D341Med (cell line): ENCODE measurements at places on chromosomes 13 and 19.

DNA sequence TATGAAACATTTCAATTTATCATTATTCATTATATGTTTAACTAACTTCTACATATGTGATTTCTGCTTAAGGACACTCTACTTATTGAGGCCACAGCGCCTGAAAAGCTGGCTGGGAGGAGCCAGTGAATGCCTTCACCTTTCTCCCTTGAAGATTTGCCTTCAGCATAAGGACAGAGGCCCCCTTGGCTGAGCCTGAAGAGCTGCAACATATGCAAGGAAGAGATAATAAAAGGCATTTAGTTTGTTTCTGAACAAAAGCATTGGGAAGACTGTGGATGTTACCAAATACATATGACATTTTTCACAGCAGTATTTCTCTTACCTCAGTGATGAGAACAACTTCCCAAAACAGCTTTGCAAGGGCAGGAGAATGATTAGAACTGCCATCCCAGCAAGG, 92.1 kb downstream of the ABCC4 start:
- DNase-seq = no peak

- DNase-seq = peak; percentile 56
Measured at GRCh38 chr19:38452430-38453366, 19.2 kb downstream of the RYR1 start.

DNA sequence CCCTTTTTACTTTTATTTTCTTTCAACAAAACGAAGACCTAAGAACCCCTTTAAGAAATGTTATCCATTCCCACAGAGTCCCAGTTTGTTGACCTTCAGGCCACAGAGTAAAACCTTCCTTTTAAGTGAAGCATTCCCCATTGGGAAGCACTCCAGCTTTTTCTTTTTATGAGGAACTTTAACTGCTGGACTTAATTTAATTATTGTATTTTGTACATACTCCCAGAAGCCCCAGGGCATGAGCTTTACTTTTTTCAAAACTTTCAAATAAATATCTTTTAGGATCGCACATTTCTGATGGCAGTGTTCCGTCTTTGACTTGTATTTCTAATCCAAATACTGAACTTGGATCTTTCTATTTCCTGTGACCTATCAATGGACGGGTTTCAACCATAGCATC, 68.9 kb downstream of the ZIC5 start:
- no peak for DNase-seq

GRCh38 chr19:19214892-19215291, 3.1 kb downstream of the NCAN start:
- DNase-seq = no peak

- DNase-seq = no peak
Measured at GRCh38 chr19:32881766-32882165, 12.2 kb upstream of the SLC7A9 start.

GRCh38 chr19:5436106-5436947, 18.9 kb upstream of the ZNRF4 start:
- DNase-seq = peak; percentile 100

GRCh38 chr19:42455621-42456081, 12.9 kb upstream of the CXCL17 start:
- DNase-seq = no peak

DNA sequence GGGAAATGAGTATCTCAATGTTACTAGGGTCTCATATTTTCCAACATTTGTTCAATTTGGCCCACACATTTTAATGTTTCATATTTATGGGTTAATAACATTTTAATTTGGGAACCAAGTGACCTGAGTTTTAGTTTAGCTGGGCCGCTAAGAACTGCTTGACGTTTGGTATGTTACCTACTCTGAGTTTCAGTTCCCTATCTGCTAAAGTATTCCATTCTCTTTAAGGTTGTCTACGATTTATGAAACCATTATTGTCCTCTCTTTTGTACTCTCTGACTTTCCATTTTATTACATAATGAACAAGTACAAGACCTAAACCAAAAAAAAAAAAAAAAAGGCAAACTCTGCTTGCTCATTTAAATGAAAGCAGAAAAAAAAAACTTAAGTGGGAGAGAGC, 89.9 kb downstream of the FGF14 start:
- no peak for DNase-seq

DNA sequence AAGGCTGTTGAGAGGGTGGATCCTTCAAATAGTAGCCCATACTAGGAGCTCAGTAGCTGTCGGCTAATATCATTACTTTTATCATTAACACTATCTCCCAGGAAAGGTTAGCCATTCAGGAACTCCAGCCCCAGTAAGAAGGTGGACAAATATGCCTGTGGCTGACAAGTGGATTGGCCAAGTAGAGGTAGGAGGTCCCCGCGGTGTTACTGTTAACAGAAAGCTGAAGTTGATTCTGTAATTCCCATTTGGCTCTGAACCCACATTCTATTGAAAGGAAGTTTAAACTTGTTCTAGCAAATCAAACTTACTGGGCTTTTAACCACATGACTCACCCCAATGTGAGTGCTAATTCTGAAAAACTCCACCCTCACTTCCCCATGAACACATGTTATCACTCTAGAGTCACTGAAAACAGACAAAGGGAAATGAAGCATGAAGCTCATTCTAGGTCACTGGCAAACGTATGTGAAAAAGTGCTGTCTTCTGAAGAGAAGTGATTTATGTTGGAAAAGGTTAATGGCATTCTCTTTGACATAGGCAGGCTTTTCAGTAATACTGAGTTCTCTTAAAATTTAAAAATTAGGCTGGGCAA, 273.5 kb downstream of the FGF14 start:
- DNase-seq = no peak

DNA sequence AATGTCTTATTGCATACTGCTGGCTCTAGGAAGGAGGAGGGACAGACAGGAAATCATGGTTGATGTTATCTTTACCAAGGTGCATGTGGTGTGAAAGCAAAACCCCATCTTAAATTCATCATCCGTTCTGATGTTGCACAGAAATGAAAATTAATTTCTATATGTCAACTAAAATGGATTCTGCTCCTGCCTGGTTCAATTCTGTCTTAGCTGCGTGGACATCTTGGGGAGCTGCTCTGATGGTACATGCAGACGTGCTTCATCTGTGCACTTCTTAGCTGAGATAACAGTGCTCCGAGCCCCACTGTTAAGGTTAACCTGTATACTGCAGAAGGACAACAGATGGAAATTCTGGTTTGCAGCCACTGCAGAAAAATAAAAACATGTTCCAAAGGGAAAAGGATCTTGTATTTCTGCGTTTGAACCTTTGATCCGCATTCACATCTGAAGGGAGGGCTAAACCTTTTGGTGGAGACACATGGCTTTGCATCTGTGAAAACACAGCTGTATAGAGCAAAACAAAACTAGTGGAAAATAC, 155.6 kb downstream of the TM9SF2 start:
- no peak for DNase-seq

GRCh38 chr13:45538382-45538781, 73.6 kb downstream of the COG3 start:
- no peak for DNase-seq

DNA sequence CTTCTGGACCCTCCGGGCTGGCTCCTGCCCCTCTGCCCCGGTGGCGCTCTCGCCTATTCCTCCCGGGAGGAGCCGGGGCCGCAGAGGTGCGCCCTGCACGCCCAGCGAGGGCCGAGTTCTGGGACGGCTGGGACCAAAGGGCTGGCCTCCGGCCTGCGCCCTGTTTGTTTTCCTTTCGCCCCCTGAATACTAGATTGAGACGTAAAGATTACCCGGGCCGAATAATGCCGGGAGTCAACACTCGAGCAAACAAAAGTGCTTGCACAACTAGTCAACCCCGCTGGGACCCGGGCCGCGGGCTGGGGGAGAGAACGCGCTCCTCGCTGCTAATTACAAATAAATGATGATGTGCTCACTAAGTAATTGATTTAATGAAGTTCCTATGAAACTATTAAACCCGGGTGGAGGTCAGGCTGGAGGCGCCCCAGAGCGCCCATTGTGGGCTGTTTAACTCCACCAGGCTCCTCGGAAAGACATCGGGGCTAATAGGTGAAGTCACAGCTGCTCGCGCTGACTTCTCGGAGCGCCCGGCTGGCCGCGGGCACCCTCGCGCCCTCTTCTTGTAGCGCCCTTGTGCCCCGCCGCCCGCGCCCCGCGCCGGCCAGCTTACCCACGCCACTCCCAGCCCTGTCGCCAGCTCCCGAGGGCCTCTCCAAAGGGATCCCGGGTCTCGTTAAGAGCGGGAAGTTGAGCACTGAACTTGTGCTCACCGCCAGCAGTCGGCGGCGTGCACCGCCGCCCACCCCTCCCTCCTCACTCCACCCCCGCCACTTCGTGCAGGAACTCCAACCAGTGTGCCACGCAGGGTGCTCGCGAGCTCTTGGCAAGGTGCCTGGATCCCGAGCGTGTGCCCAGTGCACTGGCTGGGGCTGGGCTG, 14.9 kb downstream of the ZIC5 start:
- no peak for DNase-seq

GRCh38 chr13:48978942-48979601, 3.4 kb downstream of the FNDC3A start:
- no peak for DNase-seq

DNA sequence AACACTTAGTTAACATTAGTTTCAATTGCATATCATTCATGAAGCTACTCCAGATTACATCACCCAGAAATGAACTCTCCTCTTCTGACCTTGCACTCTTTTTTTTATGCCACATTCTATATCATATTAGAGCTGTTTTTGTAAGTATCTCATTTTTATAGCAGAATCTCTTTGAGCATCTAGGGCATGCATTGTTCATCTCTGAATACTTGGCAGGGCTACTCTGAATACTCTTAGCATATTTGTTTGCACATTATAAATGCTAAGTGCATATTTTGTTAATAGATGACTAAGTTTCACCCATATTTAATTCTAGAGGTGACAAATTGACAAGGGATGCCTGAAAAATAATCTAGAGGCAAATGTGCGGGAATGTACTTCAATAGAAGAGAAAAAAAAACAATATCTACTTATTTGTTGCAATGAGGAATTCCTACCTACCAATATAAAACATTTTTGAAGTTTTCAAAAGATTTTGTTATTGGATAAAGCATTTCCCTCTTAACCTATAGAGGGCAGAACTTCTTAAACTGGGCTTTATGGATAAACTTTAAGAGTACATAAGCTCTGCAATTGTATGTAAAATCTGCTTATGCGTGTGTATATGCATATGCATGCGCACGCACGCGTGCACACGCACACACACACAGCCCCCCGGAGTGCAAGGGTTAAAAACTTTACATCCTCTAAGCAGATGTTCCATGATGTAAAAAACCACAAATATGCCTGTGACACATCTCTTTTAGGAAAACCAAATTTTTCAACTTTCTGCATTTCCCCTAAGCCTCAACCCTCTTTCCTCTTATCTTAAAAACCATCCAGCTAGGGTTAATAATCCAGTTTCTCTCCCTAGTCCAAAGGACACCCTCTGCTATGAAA, 73.0 kb upstream of the OXGR1 start:
- no peak for DNase-seq

DNA sequence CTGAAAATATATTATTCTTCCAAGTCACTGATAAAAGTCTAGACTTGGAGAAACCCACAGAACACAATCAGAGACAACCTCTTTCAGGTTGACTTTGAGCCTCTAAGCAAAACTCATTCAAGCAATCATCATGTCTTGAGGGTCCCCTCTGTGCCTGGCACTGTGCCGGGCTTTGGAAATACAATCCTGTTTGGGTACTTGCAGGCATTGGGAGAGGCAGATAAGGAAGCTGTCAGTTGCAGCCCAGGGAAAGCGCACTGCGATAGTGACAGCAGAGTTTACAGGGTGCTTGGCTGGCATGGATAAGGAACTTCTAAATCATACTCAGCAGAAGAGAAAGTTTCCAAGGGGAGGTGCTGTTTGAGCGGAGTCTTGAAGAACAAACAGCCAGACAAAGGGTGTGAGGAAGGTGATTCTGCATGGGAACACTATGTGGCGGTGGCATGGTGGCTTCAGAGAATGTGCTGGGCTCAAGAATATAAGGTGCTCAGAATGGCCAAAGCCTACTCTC, 9.1 kb downstream of the SERP2 start:
- DNase-seq = no peak

- DNase-seq = no peak
Measured at GRCh38 chr13:78341032-78341431, 262.3 kb downstream of the POU4F1 start.

DNA sequence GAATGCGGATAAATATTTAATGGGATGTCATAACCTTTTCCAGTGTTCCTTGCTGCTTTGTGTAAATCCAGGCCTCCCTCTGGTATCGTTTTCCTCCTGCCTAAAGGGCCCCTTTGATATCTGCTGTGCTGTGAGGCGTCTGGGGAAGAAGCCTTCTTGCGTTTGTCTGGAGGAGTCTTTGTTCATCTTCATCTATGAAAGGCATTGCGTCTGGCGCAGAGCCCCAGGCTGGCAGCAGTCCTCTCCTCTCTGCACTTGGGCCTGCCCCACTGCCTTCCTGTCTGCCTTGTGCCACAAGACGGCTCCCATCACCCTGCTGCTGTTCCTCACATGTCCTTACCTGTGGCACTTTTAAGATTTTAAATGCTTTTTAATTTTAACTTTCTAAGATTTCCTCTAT, 9.8 kb downstream of the PROZ start:
- DNase-seq = no peak

GRCh38 chr13:51795419-51795818, 8.5 kb downstream of the DHRS12 start:
- DNase-seq = no peak

- no peak for DNase-seq
Measured at GRCh38 chr19:21878646-21879045, 42.7 kb upstream of the ZNF43 start.

GRCh38 chr13:102620516-102620915, 23.7 kb downstream of the TPP2 start:
- DNase-seq = peak; percentile 38

GRCh38 chr13:76715621-76716020, 170.6 kb downstream of the KCTD12 start:
- DNase-seq = no peak

DNA sequence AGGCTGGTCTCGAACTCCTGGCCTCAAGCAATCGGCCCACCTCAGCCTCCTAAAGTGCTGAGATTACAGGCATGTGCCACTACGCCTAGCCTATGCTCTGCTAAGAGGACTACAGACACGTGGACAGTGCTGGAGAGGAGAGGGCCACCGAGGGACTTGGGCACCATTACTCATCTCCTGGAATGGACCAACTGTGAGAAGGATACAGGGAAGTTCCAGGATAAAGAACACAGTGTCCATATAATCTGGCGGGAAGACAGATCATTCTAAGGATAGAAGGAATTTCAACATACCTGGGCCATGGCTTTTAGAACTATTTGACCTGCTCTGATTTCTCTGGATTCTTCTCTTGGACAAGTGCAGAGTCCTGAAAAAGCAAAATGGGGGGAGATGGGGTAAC, 12.8 kb downstream of the ZNF565 start:
- DNase-seq = no peak
